Activated CD8-positive, alpha-beta memory T cell treated with anti-CD3 and anti-CD28 coated beads for 36 hours (primary cell): ENCODE measurements at places on chromosomes 16 and 17. TPM values are rescaled to one million over a fixed set of nuclear protein-coding genes. Genes with fewer than 3 reads are reported as not detected.

SLC47A1 gene
- 0.27 TPM for total RNA-seq

SCO1 gene
- 45.4 TPM for total RNA-seq

PRR11 gene
- 43.0 TPM for total RNA-seq

RRAD gene
- total RNA-seq: 0.32 TPM

OTOP2 gene
- total RNA-seq: not detected

IRF8 gene
- 61.3 TPM for total RNA-seq

RPS6KB1 gene
- 50.2 TPM for total RNA-seq

EPN3 gene
- total RNA-seq: not detected

GOT2 gene
- total RNA-seq: 161 TPM

TBC1D3 gene
- total RNA-seq: not detected

FAM83G gene
- 11.2 TPM for total RNA-seq

MPP2 gene
- 1.7 TPM for total RNA-seq

NDRG4 gene
- total RNA-seq: 3.1 TPM

LITAFD gene
- total RNA-seq: not detected

CACNG1 gene
- not detected for total RNA-seq

KARS1 gene
- 321 TPM for total RNA-seq

SULT1A4 gene
- 2.1 TPM for total RNA-seq

GINS2 gene
- total RNA-seq: 79.0 TPM

RNF157 gene
- 16.0 TPM for total RNA-seq

GRAP gene
- total RNA-seq: 8.2 TPM

SLC7A6 gene
- 99.4 TPM for total RNA-seq

KRT222 gene
- total RNA-seq: not detected

PLCG2 gene
- 18.2 TPM for total RNA-seq

PLLP gene
- total RNA-seq: 0.38 TPM

ARHGAP44 gene
- total RNA-seq: 0.06 TPM

TMEM238L gene
- not detected for total RNA-seq

LGALS9 gene
- total RNA-seq: 8.4 TPM

DNASE1L2 gene
- total RNA-seq: 1.4 TPM

KRTAP9-8 gene
- not detected for total RNA-seq

TNS4 gene
- total RNA-seq: 4.7 TPM

GNG13 gene
- total RNA-seq: not detected

CCDC137 gene
- 68.7 TPM for total RNA-seq

UBTF gene
- 170 TPM for total RNA-seq
